Stimulated activated CD4-positive, alpha-beta T cell treated with anti-CD3 and anti-CD28 coated beads, Interleukin-1b, Interleukin-23, amount 100 ng/mL, for 4 hours (primary cell): ENCODE measurements at places on chromosomes 1 and 21.

DNA sequence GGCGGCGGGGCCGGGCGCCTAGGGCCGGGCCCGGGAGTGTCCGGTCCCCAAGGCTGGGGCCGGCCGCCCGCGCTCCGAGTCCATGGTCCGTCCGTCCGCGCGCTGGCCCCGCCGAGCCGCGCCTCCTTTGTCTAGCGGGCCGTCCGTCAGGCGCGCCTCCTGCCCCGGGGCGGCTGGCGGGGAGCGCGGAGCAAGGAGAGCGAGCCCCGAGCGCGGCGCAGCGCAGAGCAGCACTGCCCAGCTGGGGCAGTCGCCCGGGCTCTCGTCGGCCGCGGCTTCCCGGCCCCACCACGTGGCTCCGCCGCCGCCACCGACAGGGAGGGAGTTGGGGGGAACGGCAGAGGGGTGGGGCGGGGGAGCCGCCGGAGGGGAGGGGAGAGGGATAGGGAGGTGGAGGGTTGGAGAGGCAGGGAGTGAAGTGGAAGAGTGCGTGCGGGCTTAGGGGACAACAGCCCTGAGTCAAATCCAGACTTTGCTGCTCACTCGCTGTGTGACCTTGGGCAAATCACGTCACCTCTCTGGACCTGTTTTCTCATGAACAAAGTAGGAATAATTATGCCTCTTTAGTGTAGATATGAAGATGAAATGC, at the start of gene NKAIN1:
Gene NKAIN1 (minus strand): TSS at position 235 of the 589 bp plus-strand sequence. CDS start 340 bp downstream, outside the sequence.
- DNase-seq: no peak

DNA sequence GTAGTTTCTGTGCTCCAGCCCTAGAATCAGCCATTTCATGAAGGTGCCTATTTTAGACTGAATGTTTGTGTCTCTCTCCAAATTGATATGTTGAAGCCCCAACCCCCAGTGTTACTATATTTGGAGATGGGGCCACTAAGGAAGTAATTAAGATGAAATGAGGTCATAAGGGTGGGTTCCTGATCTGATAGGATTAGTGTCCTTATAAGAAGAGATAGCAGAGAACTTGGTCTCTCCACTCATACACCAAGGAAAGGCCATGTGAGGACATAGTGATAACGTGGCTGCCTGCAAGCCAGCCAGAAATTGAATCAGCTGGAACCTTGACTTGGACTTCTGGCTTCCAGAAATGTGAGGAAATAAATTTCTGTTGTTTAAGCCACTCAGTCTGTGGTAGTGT, 12.3 kb downstream of the RAVER2 start:
- no peak for DNase-seq

DNA sequence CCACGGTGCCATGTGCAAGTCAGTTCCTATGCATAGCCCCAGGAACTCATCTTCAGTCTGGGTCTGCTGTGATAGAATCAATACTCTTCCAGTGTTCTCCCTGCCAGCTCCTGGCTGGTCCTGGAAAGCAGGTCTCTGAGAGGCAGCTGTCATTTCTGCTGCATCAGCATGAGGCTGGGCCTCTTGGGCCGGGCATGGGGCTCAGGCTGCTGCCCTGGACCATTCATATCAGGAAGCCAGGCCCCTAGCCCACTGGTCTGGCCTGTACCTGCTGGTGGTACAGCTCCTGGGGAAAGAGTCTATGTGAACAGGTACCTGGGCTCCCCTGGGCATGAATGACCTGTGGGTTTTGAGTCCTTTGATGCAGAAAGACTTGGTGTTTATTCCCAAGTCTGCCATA, 173.6 kb upstream of the CSF3R start:
- no peak for DNase-seq

GRCh38 chr1:208565756-208566440, 321.7 kb upstream of the PLXNA2 start:
- no peak for DNase-seq

DNA sequence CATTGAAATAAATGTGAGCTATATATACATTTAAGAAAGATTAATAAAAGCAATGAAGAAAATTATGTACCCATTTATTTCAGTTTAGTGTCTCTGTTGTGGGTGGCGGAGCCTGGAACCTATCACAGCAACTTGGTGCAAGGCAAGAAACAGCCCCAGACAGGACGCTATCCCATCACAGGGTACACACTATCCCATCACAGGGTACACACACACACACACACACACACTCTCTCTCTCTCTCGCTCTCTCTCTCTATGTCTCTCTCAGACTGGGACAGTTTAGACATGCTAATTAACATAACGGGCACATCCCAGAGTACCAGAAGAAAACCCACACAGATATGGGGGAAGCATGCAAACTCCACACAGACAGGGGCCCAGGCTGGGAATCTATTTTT, 6.5 kb upstream of the IL6R start:
- no peak for DNase-seq

DNA sequence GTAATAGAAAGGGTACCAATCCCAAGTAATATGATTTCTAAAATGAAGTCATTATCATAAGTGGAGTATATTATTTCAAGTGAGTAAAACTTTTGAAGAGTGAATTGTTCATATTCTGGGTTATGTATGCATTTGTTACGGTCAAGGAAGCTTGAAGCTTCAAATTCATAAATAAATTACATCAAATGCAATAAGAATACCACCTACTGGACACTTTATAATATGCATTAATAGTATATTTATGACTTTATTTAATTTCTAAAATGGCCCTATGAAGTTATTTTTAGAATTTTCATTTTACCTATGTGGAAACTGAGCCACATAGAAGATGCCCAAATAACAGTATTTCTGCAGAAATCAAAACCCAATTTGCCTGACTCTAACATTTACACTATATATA, 260.6 kb downstream of the SMYD3 start:
- no peak for DNase-seq

DNA sequence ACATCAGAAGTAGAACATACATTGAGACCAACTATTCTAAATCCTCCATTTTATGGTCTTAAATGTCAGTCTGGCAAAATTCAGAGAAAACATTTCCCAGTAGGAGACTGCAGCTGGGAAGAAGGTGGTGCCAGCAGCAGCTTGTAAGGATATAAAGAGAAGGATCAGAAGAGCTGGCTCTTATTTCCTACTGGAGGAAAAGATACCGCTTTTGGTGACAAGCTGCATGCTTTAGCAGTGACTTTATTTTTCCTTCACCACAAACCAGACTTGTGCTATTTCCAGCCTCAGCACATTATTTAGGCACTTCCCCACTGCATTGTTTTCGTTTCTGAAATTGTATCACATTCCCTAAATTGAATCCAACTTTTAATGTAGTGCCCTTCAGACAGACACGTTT, 28.4 kb downstream of the RNF11 start:
- no peak for DNase-seq

GRCh38 chr1:220918285-220918951, 39.2 kb downstream of the HLX start:
- no peak for DNase-seq

DNA sequence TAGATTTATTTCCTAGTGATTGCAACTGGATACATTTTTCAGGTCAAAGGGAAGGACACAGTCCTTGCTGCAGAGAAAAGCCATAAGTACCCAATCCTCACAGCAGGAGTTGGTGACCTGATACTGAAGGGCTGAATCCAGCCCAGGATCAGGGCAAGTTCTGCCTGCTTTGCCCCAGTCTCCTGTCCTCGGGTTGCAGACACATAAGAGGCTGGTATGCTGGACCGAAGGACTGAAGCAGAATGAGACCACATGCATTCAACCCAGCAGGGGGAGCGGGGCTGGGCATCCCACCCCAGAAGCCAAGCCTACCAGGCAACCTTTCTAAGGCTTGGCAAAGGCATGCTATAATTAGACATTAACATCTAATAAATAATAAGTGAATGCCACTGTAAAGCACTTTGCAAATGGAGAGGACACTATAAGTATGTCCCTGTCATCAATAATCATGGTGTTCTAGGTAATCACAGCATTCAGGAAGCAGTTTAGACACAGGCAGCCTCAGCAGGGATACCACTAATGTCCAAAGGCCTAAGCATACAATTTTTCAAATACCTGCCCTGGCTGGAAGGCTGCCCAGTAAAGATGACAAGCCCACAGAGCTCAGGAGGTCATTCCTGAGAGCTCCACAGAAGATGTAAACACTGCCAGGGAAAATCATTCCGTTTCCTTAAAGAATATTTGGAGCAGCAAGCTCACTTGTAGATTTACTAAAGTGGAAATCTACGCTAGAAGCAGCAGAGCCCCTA, 47.6 kb downstream of the KRTAP19-8 start:
- no peak for DNase-seq

GRCh38 chr1:116921937-116922336, 12.2 kb downstream of the PTGFRN start:
- DNase-seq: no peak

DNA sequence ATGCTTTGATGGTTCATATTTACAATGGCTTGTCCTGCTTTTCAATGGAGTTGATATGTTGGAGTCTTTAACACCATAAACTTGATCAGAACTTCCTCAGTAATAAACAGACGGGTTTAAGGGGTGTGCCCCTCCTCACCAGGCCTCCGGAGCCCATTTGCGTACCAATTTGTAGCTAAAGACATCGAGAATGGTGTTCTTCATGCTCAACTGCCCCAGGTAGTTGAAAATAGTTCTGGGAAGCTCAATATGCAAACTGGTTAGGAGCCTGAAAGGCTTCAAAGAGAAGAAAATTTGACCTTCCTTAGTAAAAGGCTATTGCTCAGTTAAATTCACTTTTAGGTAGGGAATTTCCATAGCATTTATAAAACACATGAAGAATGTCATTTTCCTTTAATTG, 68.1 kb upstream of the RRP15 start:
- no peak for DNase-seq

DNA sequence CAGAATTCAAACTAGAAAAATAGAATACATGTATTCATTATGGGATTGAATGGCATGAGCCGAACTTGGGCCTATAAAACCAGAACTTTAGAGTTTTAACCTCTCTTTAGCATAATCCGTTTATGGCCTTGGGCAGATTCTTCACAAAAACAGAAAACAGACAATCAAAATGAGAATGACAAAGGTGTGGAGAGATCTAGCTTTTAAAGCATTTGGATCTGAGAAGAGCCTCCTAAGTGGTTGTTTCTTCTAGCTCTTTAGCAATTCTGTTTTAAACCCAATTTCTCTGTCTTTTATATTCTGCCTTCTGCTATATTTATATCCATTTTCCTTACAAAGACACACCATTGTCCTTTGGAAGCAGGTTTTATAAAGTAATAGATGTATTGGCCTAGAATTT, 160.2 kb downstream of the RPS6KC1 start:
- DNase-seq: no peak

DNA sequence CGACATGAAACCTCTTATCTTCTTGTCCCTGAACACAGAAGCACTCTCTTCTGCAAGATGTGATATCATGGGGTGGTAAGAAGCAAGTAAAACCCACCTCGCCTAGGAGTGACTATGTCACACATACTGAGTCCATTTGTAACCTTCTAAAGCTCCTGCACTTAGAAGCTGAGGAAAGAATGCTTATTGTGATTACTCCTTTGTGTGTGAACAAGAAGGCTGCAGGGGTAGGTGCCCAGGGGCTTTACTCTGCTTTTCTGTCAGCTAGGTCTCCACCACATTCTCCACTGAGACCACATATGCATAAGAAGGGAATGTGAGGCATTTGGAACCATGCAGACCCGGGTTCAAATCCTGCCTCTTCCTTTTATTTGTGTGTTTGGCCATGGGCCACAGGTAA, 144.3 kb downstream of the DMRTA2 start:
- DNase-seq: no peak

GRCh38 chr1:58908561-58909560, 125.0 kb upstream of the JUN start:
- no peak for DNase-seq

DNA sequence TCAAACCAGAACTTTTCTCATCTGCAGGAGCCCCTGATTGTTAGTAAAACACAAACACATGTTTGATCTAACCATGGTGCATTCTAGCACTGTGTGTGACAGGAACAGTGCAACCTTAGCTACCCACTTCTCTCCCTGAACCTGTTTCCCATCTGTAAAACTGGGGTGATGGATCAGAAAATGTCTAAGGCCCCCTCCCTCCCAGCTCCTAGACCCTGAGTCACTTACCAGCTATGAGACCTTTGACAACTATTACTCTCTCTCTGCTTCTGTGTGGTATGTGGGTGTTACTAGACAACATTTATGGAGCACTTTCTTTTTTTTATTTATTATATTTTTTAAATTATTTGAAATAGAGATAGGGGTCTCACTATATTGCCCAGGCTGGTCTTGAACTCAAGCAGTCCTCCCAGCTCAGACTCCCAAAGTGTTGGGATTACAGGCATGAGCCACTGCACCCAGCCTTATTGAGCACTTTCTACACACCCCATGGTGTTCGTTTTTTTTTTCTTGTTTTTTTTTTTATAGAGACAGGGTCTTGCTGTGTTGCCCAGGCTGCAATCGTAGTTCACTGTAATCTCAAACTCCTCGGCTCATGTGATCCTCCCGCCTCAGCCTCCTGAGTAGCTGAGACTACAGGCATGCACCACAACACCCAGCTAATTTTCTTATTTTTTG, 2.6 kb downstream of the INPP5B start:
- DNase-seq: no peak

DNA sequence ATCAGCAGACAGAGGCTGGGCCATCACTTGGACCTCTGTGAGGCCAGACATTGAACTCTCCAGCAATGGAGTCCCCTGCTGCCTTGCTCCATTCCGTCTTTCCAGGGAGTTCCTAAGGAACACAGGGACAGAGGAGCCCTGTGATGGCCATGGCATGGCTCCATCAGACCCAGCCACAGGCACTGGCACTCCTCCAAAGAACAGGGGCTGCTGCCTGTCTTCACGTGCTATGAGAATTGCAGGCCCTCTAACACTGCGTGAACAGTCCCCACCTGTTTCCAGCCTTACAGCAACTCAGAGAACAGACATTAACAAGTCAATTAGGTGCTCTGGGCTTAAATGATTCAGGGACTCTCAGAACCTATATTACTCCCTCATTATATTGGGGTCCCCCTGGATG, 140.8 kb downstream of the ASTN1 start:
- DNase-seq: no peak

GRCh38 chr21:37346841-37347430, 19.6 kb upstream of the DYRK1A start:
- DNase-seq: no peak

DNA sequence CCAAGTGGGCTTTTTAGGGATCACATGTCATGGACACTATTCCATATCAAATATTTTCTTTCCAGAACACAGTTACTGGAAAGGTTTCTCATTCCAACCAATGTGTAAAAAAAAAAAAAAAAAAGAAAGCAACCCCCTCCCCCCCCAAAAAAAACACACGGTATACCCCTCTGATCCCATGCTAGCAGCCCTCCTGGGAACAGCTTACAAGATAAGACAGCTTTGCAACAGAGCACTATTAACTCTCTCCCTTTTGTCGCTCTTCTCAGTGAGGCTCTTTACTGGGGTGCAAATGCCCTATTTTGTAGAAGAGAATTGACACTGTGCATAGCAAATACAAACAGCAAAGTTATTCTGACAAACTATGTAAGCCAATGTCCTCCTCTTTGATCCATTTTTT, 161.2 kb downstream of the NTMT2 start:
- no peak for DNase-seq
